Amygdala (tissue), 56 donors: ENCODE measurements at places on chromosomes 2 and 18.

- DNase-seq = no peak
These were observed 14.8 kb downstream of the SLC16A14 start for GRCh38 chr2:230053753-230054478.

- no peak for DNase-seq
These were observed 15.9 kb upstream of the CHAC2 start for GRCh38 chr2:53751728-53752127.

GRCh38 chr2:160924936-160925353, 235.3 kb upstream of the TANK start:
- DNase-seq = no peak

DNA sequence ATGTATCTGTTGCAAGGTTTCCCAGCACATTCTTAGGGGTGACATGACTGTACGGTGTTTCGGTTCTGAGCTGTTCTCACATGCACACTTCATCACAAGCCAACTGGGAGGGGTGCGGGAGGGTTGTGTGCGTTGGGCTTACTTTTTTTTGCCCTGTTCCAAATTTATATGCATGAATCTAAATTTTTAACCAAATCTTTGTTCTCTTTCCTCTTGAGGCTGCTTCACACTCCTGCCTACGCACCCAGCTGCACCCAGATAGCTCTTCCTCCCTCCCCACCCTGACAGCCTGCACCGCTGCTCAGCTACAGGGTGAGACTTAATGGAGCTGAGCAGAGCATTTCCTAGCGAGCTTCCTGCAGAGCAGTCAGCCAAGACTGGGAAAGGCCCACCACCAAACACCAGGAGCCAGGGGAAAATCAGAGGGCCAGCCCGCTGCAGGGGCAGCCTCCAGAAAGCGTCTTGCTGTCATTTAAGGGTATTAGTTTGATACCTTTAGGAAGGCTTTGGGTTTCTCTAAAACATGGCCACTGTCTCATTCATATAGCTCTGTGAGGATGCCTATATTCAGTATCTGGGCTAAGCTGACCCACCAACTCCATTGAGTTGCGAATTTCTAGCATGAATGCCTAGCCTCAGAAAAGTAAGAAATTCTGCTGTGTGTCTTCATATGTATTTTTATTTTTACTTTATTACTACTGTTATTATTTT, 84.5 kb downstream of the POU3F3 start:
- DNase-seq = no peak

DNA sequence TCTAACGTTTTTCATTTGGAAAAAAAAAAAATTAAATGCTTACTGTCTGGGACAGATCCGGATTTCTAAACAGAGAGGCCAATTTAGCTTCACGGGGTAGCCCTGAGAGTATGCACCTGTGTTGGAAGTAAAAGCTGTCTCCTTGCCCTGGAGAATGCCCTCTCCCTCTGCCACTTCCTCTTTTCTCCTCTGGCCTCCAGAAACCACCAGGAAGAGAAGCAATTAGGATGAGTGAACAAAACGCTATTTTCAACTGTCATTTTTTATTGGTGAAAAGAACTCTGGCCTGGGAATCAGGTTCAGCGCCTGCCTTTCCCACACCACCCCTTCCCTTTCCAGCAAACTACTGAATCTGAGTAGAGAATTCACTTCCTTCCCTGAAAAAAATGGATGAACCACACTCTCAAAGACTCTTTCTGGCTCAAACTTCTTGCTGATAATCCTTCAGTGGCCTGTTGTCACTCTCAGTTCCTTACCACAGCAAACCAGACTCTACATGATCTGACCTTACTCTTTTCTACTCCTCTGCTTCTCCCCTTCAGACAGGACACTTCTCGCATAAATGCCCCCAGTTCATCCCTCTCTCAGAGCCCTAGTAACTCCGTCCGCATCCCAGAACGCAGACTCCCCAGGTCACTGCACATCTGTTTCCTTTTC, 29.8 kb downstream of the KLF7 start:
- DNase-seq = no peak

DNA sequence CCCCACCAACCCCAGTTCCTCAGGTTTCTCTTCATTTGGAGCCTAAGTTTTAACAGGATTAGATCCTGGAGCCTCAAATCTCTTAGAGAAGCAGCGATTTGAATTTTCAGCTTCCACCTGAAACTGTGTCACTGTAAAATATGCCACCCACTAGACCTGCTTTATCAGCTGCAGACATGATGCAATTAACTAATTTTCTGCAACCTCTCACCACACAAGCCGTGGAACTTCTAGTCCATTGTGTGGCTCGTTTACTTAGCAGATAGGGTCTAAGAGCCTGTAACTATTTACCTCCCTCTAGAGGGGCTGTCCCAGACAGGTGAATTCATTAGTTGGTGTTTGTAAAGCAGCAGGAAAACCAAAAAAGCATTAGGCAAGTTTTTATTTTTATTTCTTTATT, 31.6 kb upstream of the FZD5 start:
- DNase-seq = no peak

DNA sequence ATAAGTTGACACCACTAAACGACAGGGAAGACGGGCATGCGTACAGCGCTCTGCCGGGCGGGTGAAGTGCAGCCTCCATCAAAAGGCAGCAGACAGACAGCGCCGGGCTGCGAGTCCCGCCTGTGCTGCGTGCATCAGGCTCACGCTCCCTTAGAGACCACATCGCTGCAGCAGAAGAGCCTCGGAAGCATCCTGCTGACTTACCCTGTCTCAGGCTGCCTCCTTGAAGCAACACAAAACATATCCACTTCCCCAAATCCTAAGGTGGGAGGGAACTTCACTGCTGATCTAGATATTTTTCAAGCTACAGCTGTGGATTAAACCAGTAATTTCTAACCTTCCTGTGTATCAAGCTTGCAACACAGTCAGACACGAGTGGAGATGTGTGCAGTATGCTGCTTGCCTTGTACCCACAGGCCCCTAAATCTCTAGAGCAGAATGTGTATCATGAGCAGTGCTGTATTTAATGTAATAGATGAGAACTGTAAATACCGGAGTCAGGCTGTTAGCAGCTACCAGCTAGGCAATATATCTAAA, 6.4 kb downstream of the MYT1L start:
- DNase-seq = no peak

DNA sequence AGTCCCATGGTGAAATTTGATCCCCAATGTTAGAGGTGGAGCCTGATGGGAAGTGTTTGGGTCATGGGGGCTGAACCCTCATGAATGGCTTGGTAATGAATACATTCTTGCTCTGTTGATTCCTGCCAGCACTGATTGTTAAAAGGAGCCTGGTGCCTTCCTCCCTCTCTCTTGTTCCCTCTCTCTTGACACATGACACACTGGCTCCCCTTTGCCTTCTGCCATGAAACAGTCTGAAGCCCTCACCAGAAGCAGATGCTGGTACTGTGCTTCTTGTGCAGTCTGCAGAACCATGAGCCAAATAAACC, 30.6 kb upstream of the EPC2 start:
- no peak for DNase-seq

GRCh38 chr2:215625207-215625606, 189.3 kb upstream of the FN1 start:
- no peak for DNase-seq

DNA sequence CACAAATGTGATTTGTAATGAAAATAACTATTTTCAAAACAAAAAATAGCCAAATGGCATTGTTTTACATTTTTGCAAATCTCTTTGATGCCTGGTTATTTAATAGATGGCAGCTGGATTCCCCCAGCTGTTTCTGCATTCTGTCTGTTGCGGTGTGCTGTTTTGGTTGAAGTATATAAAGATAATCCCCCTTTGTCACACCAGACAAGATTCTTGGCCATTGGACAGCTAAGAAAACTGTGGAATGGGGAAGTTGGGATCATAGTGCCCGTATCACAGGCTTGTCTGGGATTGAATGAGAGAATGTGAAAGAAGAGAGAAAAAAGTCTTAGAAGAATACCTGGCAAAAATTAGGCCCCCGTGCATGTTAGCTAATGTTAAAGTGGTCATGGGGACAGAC, 19.5 kb upstream of the LYPD6B start:
- DNase-seq = no peak

GRCh38 chr18:58871514-58872420, 7.1 kb downstream of the ZNF532 start:
- no peak for DNase-seq

- DNase-seq = no peak
These were observed 18.2 kb upstream of the DAW1 start for GRCh38 chr2:227853204-227853629.

DNA sequence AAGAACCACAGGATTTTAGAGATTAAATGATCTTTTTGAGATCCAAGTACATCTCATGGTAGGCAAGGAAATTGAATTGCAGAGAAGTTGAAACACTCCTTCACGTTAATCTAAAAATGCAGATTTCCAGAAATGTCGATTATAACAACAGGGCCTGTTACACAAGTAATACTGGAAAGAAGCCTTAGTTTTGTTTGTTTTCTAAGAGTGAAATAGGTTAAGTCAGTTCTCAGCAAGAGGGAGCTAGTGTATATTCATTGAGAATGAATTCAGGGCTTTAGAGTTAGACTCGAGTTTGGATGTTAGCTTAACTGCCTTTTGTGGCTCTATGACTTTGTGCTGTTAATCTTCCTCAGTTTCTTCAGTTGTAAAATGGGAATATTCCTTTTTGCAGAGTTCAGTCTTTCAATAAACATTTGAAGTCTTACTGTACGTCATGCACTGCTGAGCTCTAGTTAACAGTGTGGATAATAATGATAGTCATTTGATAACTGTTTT, 926 bp downstream of the NDUFV2 start:
- no peak for DNase-seq

- no peak for DNase-seq
These were observed 3.8 kb downstream of the ANKMY1 start for GRCh38 chr2:240553956-240554480.

GRCh38 chr18:42185486-42185885, 230.5 kb downstream of the PIK3C3 start:
- DNase-seq = no peak

DNA sequence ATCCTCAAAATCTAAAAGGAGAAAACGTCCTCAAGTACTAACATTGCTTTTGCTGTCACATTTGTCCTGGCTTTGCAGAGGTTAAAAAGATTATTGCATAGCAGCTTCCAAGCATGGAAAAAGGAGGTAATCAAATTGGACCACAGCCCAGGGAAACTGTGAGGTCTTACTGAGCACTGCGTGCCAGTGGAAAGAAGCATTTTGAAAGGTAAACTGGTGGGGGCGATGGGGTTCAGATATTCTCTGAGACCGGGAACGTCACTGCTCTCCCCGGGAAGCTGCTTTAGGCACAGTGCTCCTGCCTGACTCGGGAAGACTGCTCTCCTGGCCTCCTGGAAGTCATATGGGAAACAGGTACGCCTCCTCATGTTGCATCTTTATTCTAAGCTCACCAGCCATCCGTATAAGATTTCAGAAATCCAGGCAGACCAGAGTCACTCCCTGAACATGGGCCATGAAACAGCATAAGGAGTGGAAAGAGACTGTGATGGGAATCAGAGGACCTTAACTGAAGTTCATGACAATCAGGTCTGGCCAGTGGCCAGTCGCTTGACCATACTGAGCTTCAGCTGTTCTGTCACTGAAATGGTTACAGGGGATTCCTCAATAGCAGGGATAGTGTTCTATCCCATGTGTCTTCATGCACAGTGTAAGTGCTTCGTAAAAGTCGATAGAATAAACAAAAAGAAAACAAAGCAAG, 284.1 kb downstream of the TRIB2 start:
- DNase-seq = no peak

- DNase-seq = no peak
These were observed 117.1 kb upstream of the KLHL14 start for GRCh38 chr18:32889615-32890593.

- no peak for DNase-seq
These were observed 39.8 kb downstream of the SLC66A2 start for GRCh38 chr18:79911344-79912270.

- DNase-seq = no peak
These were observed 95.6 kb upstream of the LHCGR start for GRCh38 chr2:48851161-48851560.

- DNase-seq = no peak
These were observed 1.4 kb downstream of the SPATS2L start for GRCh38 chr2:200307724-200308545.

GRCh38 chr18:58671632-58672564, 633 bp downstream of the MALT1 start:
- no peak for DNase-seq

- DNase-seq = no peak
These were observed 471.9 kb downstream of the TMEM182 start for GRCh38 chr2:103233691-103234090.

DNA sequence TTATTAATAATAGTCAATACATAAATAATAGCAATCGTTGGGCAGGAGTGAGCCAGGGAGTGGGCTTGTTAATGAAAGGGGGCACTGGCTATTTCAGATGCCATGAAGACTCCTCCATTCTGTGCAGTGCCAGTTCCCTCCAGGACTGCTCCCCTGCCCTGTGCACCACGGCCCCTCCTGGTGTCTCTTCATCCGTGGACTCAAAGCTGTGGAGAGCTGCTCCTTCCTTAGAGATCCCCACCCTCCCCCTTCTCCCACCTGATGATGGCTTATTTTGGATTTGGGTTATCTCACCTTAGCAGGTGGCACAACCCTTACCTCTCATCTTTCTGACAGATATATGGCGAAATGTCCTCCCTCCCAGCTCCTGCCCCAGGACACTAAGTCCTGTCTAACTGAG, 3.1 kb upstream of the CELF4 start:
- DNase-seq = no peak

- DNase-seq = no peak
These were observed 136.0 kb downstream of the PTH2R start for GRCh38 chr2:208542465-208543041.

- no peak for DNase-seq
These were observed 3.4 kb downstream of the WDFY1 start for GRCh38 chr2:223941579-223942277.

- DNase-seq = no peak
These were observed 73.2 kb upstream of the NRP2 start for GRCh38 chr2:205609113-205609512.

GRCh38 chr2:11228692-11229091, 73.4 kb downstream of the SLC66A3 start:
- DNase-seq = no peak

DNA sequence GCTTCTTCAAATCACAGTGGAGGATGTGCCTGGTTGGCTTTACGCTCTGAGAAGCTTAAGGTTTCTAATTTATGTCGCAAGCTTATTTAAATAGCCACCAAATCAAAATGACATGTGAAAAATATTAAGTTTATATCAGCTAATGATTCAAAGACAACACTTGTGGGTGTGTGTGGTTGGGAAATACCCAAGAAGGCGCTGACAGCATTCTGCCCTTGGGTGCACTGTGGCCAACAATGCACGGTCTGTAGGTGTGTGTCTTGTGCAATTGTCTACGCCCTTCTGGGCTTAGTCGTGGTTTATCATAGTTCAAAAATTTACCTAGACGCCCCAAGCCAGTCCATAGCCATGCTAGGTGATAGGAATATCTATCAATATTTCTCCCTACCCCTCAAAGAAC, 60.9 kb downstream of the KCTD1 start:
- no peak for DNase-seq

GRCh38 chr2:1865716-1866234, 121.5 kb upstream of the PXDN start:
- DNase-seq = no peak

GRCh38 chr2:16197504-16198147, 257.3 kb downstream of the MYCN start:
- no peak for DNase-seq
